ENCODE measurements at places on chromosomes 2 and 18. TPM values are rescaled to one million over a fixed set of nuclear protein-coding genes. Genes with fewer than 3 reads are reported as not detected.

DNA sequence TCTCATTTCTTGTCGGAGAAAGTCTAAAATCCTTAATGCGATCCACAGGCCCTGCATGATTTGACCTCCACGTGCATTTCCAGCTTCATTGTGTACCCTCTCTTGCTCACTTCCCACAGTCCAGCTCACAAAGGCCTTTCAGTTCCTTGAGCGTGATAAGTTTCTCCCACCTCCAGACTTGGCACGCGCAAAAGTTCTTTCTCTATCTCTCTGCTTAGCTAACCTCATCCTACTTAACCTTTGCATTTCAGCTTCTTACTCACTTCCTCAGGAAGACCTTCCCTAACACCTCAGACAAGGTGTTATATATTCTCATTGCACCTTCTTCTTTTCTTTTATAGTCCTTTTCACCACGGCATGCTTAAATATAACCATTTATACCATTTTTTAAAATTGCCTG lies 124.8 kb upstream of the XPO1 start:
- no peaks in the 10 kb centered on the region for H3K27me3 ChIP-seq
- peaks cover 33% of the 10 kb centered on the region for H3K4me1 ChIP-seq
- peak overlapping the region; percentile 51 for H3K27ac ChIP-seq
- no peaks in the 10 kb centered on the region for H3K36me3 ChIP-seq

GRCh38 chr2:168583710-168584521 lies 127.8 kb downstream of the CERS6 start:
- H3K27me3 ChIP-seq = no peaks in the 10 kb centered on the region
- H3K36me3 ChIP-seq = no peaks in the 10 kb centered on the region
- peaks cover 38% of the 10 kb centered on the region for H3K4me1 ChIP-seq
- H3K4me3 ChIP-seq = no peak overlapping the region
- peak; percentile 31 for DNase-seq
- H3K27ac ChIP-seq = peak overlapping the region; percentile 62

DNA sequence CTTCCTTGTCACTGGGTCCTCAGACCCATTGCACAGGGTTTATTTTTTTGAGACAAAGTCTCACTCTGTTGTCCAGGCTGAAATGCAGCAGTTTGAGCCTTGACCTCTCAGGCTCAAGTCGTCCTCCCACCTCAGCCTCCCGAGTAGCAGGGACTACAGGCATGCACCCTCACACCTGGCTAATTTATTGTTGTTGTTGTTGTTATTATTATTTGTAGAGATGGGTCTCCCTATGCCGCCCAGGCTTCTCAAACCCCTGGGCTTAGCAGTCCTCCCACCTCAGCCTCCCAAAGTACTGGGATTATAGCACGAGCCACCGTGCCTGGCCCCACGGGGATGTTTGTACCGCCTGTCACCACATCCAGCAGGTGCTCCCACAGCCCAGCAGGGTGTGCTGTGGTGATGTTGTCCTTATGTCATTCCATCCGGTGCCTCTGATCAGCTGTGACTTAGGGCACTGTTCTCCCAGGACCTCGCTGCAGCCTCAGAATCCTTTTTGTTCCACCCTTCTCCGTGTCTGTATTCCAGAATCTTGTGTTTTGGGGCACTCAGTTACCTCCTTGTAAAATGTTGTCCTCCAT lies 182.3 kb downstream of the INO80D start:
- no peak overlapping the region for H3K27ac ChIP-seq
- H3K4me1 ChIP-seq = peaks cover 6% of the 10 kb centered on the region
- peak; percentile 61 for DNase-seq
- no peak overlapping the region for H3K4me3 ChIP-seq
- no peaks in the 10 kb centered on the region for H3K27me3 ChIP-seq

DNA sequence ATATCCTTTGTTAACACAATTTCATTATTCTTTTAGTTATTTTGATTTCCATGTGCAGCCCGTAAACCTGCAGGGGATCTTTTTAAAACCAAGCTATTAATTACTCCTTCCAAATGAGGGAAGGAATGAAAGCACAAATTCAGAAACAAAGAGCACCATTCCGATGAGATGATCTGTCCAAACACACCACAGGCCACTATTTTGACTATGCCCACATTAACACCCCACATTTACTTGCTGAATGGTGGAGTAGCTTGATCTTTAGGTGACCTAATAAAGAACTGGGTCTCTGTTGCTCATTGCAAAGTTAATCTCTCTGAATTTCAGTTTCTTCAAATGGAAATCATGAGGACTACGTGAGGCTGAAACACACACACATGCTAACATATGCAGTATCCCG lies 218.0 kb downstream of the IRS1 start:
- H3K27ac ChIP-seq = no peak overlapping the region
- DNase-seq = no peak
- no peak overlapping the region for H3K4me3 ChIP-seq
- no peaks in the 10 kb centered on the region for H3K27me3 ChIP-seq
- peaks cover 4% of the 10 kb centered on the region for H3K4me1 ChIP-seq

GRCh38 chr2:170917957-170918356 lies 11.1 kb upstream of the GORASP2 start:
- peaks cover 9% of the 10 kb centered on the region for H3K36me3 ChIP-seq
- no peak overlapping the region for H3K4me3 ChIP-seq
- no peak for DNase-seq
- H3K4me1 ChIP-seq = no peaks in the 10 kb centered on the region
- no peak overlapping the region for H3K27ac ChIP-seq

GRCh38 chr2:135709992-135710391 lies 31.7 kb upstream of the UBXN4 start:
- no peaks in the 10 kb centered on the region for H3K27me3 ChIP-seq
- H3K4me3 ChIP-seq = no peak overlapping the region
- DNase-seq = peak; percentile 67
- no peaks in the 10 kb centered on the region for H3K4me1 ChIP-seq

TMEM237 gene
- 41.5 TPM for total RNA-seq

SIX2 gene
- not detected for total RNA-seq
